ENCODE measurements at places on chromosomes 5 and 9.

DNA sequence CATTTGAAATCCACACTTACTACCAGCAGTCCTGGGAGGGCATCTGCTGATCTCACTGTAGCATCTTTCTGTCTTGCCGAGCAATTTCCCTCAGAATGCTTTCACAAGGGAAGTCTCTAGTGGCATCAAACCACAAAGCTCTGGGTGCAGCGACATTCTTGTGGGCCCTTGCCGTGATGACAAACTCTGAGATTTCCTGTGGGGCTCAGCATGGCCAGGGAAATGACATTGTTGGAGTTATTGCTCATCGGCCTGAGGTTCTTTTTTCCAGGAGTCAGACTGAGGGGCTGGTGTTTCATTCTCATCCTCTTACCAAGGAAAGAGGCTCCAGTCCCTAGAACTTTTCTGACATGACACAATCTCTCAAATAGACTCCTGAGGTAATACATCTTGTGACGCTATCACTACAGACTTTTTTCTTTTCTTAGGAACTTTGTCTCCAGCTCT is 51.4 kb downstream of the PFDN1 start:
- DNase-seq = peak; percentile 71

DNA sequence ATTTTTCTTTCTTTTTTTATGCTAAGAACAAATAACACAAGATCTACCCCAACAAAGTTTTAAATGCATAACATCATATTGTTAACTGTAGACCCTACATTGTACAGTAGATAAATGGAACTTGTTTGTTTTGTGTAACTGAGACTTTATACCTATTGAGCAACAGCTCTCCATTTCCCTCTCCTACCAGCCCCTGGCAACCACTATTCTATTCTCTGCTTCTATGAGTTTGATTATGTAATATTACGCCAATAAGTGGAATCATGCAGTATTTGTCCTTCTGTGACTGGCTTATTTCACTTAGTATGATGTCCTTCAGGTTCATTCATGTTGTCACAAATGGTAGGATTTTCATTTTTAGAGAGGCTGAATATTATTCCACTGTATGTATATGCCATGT is 308.2 kb upstream of the PRR16 start:
- no peak for DNase-seq

- DNase-seq = no peak
These were observed 22.8 kb downstream of the NDFIP1 start for GRCh38 chr5:142131394-142131793.

- no peak for DNase-seq
These were observed 528.0 kb upstream of the NMUR2 start for GRCh38 chr5:152933056-152933455.

GRCh38 chr9:97314503-97314902 is 7.0 kb downstream of the CCDC180 start:
- DNase-seq = no peak

- DNase-seq = no peak
These were observed 582 bp upstream of the APBA1 start for GRCh38 chr9:69672596-69673310.

GRCh38 chr5:62960781-62961180 is 382.2 kb downstream of the LRRC70 start:
- DNase-seq = no peak

DNA sequence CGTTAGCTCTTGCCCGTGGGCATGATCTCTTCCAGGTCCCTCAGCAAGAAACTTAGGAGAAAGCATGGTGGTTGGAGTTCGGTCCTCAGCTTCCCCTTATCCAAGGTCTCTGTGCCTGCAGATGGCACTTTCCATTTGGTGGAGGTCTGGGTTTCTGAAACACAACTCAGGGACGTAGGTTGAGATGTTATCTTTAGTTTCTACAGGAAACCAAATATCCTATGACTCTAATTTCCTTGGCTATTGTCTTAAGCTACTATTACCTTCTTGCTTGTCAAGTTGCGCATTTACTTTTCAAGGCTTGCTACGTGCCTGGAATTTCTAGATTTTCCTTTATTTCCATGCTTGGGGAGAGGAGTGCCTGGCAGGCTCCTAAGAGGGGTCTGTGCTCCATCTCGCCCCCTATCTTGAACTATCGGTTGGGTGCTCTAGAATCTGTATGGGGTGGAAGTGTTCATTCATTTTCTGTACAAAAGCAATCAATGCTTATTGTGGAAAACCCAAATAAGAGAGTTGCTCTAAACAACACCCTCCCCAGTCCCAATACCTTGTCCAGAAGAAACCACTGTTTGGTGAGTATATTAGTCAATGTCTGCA is 32.9 kb upstream of the KCNIP1 start:
- DNase-seq = no peak

- no peak for DNase-seq
These were observed at the start of gene GNG10 for GRCh38 chr9:111661150-111661801. TSS of gene GNG10 (plus strand) at chr9:111661605. CDS start at chr9:111661635, 30 bp downstream.

DNA sequence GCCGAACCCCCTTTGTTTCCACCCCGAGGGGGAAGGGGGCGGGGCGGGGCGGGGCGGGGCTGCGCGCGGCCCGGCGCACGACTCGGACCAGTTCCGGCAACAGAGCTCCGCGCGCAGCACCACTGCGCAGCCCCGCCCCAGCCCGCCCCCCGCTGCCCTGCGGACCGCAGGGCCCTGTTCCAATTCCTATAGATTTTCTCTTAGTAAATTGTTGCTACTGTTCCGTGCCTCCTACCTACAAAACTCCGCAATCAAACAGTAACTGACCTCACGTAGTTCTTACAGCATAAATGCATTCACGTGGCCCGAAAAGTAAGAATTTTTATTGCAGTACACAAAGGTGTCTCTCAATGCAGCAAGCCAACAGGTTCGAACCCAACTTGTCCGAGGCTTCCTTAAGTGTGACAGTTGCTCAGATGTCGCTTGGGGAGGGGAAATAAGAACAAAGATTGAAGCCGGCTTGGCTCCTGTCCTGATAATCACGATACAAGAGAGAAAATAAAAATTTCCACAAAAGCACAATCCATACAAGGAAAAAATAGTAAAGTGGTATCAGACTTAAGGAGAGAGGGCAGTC is 1.2 kb upstream of the RNF38 start:
- peak; percentile 65 for DNase-seq

- DNase-seq = no peak
These were observed 133.3 kb upstream of the HAND1 start for GRCh38 chr5:154611341-154611767.
